ENCODE measurements at places on chromosomes 11 and 22.

GRCh38 chr22:31248138-31248745, 36.1 kb downstream of the LIMK2 start:
- peak; percentile 81 for DNase-seq

- DNase-seq = no peak
Measured at GRCh38 chr22:17648569-17648968, 10.0 kb downstream of the BCL2L13 start.

GRCh38 chr22:25127318-25127717, 72.3 kb upstream of the CRYBB3 start:
- DNase-seq = no peak

DNA sequence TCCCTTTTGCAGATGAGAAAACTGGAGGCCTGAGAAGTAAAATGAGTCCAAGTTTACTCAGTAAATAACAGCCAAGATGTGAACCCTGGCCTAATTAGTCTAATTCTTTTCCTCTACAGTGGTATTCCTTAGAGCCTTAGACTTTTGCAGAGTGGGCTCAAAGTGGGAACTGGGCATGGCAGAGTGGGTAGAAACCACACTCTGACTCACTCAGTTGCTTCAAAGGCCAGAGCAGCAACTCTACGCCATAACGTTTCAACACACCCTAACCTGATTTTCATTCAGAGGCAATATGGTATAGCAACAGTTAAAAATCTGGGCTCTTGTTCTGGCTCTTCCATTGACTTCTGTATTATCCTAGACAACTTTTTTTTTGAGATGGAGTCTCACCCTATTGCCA, 2.8 kb downstream of the THRSP start:
- no peak for DNase-seq

DNA sequence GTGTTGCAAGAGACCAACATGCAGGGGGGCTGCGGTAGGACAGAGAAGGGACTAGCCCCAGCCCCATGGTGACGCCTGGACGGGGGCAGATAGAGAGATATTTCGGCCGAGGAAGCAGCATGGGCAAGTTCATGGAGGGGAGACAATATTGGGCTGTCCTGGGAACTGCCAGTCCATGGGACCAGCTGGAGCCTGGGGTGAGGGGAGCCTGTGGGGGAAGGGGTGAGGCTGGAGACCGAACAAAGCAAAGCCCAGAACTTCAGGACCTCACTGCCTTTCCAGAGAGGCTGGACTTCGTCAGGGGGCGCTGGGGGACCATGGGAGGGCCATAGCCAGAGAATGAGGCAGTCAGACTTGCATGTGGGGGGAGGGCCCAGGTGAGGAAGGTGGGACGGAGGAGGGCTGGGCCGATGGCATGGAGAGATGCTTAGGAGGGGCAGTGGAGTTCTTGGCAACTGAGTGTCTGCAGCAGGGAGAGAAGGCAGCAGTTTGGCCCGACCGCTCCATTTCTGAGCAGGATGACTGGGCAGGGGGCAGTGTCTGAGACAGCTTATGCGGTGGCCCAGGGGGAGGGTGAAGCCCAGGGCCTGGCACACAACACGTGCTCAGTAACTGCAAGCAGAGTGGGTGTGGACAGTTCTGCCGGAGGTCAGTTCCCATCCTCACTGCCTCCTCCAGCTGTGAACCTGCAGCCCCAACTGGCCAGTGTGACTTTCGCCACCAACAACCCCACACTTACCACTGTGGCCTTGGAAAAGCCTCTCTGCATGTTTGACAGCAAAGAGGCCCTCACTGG, 712 bp downstream of the UPK3A start:
- no peak for DNase-seq

GRCh38 chr11:134529212-134530096, 117.4 kb upstream of the B3GAT1 start:
- DNase-seq = no peak

DNA sequence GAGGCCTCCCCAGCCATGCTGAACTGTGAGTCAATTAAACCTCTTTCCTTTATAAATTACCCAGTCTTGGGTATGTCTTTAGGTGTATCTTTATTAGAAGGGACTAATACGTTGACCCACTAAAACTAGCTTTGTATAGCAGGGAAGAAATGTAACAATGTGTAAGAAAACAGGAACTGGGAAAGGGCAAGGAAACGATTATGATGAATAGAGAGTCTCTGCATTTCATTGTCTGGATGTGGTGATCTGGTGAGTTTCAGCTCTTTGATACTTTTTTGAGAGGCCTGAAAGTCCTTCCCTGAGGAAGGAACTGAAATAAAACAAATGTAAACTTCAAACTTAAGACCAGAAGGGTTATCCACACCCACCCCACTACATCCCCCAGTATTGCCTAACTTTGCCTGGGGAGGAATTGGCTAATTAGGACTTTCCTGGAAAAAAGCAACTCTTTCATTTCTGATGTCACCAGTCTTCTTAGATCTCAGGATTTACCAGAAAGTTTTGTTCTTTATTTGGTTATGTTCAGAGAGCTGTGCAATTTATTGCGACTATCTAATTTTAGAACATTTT, 119.0 kb downstream of the LDLRAD3 start:
- no peak for DNase-seq

DNA sequence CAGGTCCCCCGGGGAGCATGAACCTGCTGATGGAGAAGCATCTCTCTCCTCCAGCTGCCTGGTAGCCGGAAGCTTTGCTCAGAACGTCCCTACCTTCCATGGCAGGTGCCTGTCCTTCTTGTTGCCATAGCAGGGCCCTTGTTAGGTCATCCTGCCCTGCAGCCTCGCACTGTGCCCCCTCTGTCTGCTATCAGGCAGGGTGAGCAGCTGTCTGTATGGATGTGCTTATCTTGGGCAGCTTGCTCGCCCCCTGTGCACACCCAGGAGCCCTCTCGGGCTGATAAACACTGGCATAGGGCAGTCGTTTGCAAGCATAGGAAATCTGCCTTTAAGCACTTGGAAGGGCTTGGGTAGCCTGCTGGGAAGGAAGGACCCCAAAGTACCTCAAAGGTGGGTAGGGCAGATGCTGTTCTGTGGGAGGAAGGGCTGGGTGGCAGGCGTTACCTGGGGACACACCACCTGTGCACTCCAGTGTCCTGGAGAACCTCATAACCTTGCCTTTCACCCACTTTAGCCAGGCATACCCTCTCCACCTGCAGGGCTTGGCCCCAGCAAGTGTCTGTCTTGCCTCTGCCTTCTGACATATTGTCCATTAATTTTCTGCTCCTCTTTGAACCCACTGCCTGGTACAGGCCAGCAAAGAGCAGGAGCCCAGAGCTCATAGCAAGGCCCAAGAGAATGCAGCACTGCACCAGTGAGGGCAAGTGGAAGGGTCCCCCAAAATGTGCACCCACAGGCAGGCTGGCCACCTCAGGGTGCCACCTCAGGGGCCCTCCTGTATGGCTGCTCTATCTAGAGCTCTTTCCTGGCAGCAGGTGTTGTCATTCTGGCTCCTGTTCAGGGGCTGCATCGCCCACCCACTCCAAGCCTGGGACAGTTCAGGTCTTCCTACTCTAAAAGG, 8.0 kb upstream of the COMT start:
- DNase-seq = no peak

DNA sequence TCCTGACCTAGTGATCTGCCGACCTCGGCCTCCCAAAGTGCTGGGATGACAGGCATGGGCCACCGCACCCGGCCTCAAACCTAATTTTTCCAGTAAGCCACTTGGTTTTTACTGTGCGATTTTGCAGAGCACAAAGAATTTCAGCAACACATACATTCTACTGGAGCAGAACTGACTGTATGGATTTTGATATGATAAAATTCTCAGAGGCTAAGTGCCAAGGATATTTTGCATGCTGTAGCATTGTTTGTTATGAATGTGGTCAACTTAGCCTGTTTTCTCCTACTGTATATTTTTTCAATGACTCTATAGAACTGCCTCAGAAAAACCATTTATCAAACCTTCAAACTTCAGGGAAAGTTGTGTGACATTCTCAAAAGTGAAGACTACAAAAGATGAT, 89.2 kb downstream of the FAT3 start:
- no peak for DNase-seq

- no peak for DNase-seq
Measured at GRCh38 chr11:116311206-116311605, 461.6 kb downstream of the BUD13 start.

DNA sequence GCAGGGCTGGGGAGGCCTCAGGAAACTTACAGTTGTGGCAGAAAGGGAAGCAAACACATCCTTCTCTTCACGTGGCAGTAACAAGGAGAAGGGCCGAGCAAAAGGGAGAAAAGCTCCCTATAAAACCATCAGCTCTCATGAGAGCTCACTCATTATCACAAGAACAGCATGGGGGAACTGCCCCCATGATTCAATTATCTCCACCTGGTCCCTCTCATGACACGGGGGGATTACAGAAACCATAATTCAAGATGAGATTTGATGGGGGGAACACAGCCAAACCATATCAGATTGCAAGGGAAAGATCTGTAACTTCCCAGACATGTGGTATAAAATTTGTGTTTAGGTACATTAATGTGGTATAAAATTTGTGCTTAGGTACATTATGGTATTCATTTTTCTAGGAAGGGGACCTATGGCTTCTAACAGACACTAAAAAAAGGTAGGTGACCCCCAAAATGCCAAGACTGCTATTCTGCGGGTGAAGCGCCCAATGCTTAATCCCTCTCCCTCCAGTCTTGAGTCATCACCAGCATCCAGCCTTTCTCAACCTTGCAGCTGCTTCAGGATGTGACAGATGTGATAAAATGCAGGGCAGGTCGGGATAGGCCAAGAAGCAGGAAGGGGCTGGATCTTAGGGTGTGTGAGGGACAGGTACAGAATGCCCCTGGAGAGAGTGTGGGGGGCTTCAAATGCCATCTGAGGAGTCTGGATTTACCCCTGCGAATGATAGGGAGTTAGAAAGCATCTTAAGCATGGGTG, 57.7 kb upstream of the AMPD3 start:
- DNase-seq = no peak

GRCh38 chr11:118295199-118295598, 9.3 kb upstream of the CD3E start:
- DNase-seq = no peak

DNA sequence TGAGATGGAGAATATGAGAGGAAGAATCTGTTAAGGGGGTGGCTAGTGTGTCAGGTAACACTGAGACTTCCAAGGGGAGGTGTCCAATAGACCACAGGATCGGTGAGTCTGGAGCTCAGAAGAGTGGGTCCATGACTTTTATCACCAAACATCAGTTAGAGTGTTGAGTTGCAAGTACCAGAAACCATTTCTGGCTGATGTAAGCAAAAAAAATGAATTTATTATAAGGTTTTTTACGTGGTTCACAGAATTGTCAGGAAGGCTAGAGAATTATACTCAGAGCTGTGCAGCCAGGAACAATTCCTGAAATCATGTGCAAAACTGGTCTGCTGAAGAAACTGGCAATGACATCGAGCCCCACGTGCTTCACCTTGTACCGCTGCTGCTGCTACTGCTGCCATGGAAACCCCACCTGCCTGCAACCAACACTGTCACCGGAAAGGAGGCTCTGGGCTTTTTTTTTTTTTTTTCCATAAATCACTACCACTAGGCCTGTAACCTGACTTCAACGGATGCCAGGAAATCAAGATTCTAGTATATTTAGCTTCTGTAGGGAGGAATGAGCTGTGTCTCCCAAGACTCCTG, 16.6 kb upstream of the STK33 start:
- no peak for DNase-seq

- no peak for DNase-seq
Measured at GRCh38 chr11:64989416-64989815, 7.4 kb downstream of the BATF2 start.

DNA sequence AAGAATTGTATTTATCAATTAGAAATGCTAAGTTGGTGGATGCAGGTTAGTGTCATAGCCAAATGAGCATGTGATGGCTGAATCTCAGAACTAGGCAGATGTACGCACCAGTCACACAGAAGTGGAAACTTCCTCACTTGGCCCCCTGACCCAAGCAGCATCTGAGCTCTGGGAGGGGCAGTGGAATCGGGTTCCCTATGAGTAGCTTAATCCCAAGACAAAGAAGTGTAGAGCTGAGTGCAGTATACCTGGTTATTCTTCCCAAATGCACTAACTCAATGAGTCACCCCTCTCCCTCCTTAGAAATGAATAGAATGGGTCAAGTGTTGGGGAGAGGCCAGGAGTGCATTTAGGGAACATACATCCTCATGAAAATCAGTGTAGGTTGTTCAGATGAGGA, 224.6 kb downstream of the FAT3 start:
- no peak for DNase-seq

DNA sequence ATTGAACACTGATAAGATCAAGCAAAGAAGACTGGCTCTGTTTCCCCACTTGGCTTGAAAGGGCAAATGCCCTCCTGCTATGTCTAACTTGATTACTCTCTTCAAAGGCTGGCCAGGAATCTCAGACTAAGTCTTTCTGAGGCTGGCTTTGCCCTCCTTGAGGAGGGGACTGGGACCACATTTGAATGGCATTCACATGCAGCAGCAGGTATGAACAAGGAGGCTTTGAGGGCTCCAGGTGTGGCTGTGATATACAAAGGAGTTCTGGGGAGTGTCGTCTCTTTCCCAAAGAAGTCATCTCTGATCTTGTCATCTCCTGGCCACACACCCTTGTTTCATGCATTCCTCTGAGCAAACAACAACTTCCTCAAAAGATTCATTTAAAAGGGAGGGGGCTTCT, 130.8 kb downstream of the ARL14EP start:
- no peak for DNase-seq

DNA sequence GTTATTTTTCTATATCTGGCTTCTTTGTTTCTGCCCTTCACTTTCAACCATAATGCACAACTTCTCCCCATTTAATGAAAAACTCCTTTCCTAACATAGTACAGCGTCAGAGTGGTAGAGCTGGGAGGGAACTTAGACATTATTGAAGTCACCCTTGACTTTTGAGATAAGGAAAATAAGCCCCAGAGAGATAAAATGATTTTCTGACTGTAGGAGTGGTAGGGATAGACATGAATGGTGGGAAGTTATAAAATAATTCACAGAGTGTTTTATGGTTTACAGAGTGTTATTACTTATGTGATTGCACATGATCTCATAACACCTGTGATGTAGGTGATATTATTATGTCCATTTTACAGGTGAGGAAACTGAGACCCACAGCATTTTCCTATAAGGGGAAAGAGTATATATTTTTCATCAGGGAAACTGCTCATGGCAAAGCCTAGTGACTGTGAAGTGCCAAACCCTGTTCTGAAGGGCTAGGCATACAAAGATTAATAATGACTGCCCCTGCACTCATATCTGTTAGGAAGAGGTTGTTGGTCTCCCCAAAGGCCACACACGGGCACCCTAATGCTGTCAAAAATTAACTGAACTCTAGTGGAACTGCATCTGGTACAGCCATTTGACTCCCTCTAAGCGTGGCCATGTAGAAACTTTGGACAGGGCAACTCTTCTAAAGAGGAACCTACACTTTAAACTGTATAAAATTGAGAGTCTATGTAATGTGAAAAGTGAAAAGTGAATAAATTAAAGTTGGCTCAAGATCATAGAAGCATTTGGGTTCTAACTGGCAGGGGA, 61.1 kb upstream of the PICALM start:
- DNase-seq = no peak

GRCh38 chr11:8642196-8642841, 40.1 kb downstream of the TRIM66 start:
- DNase-seq = no peak

DNA sequence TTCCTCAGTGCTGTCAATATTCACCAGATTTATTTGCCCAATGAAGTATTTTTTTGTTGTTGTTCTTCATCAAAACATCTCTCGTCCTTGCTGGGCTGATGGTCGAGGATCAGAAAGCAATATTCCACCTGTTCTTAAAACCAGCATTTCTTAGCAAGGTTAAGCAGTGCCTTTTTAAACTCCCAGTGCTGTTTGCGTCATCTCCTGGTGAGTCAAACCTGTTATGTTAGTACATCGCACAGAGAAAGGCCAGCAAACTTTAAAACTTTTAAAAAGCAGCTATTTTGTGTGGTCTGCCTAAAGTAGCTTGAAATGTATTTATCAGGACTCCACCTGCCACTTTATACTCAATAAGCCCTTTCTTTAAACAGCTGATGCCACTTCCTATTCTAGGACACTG, 802.0 kb downstream of the KCNA4 start:
- no peak for DNase-seq
